ENCODE measurements at places on chromosomes 2 and 18.

GRCh38 chr2:223747392-223748042, 89.9 kb downstream of the AP1S3 start:
- DNase-seq = no peak

- no peak for DNase-seq
Observed at GRCh38 chr2:42021464-42021863, 26.4 kb upstream of the PKDCC start.

- DNase-seq = peak; percentile 33
Observed at GRCh38 chr2:174750923-174751441, 13.3 kb downstream of the CHRNA1 start.

DNA sequence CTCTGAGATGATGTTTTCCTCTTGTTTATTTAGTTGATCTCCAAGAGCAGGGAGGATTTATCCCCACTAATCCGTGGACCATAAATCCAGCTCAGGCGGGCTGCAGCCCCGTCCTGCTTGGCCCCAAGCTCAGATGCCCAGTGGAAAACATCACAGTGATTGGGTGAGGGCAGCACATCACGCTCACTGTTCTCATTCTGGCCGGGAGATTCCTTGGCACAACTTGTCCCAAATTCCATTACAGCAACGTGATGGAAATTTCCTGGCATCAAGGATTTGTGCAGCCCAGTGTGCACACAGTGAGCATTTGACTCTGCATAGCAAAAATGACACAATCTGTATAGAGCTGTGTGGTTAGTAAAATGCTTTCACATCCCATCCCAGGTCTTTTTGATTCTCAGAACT, 96.8 kb downstream of the VAPA start:
- no peak for DNase-seq
